ENCODE measurements at places on chromosomes 16 and 17.

GRCh38 chr16:86634292-86634691 lies 55.9 kb downstream of the FOXL1 start:
- DNase-seq: no peak

- no peak for DNase-seq
These were observed 37.6 kb downstream of the ZNF750 start for GRCh38 chr17:82802075-82802780.

GRCh38 chr17:30113213-30113612 lies 3.4 kb upstream of the NSRP1 start:
- no peak for DNase-seq

GRCh38 chr17:7476494-7476893 lies 2.9 kb downstream of the ZBTB4 start:
- DNase-seq: no peak

DNA sequence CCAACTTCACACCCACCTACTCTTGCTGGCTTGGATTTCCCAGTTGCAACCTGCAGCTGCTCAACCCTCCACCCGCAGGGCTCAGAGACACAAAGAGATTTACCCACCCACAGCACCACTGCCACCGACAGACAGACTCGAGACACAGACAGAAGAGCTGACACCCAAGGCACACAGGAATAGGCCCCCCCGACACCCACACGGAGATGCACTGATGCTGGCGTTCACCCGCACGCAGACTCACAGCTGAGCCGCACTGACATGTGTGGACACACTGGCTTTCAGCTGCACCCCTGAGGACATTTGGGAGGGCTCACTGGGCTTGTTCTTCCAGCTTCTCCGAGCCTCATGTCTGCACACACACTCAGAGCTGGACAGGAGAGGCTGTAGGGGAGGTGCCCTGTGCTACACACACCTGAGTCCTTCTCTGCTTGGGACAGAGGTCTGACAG lies 8.2 kb downstream of the STX1B start:
- DNase-seq: no peak

- DNase-seq: no peak
These were observed 13.5 kb downstream of the RGS11 start for GRCh38 chr16:262121-262745.

- DNase-seq: no peak
These were observed 14.7 kb downstream of the TMEM11 start for GRCh38 chr17:21199311-21199710.

DNA sequence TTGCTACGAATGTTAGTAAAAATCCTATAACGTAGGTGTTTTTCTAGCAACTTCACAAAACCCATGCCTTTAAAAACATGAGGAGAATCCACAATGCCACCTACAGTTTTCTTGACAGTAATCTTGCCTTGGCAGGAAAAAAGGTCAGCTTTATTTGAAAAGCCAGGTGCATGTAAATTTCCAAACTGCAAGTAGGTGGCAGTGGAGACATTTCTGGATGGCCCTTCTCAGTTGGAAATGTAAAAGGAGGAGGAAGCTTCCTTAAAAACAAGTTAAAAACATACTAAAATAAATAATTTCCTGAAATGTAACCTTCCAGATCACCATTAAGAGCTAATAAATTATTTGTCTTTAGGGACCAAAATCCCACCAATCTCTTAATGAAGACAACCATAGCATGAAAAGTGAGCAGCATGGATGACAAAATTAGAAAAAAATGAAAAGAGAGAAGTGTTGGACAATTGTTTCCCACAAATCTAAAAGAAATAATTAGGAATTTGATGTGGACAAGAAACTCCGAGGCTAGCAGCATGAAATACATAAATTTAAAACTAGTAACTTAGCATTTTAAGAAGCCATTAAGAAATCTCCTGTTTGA lies 152.2 kb downstream of the SNX11 start:
- peak; percentile 21 for DNase-seq

DNA sequence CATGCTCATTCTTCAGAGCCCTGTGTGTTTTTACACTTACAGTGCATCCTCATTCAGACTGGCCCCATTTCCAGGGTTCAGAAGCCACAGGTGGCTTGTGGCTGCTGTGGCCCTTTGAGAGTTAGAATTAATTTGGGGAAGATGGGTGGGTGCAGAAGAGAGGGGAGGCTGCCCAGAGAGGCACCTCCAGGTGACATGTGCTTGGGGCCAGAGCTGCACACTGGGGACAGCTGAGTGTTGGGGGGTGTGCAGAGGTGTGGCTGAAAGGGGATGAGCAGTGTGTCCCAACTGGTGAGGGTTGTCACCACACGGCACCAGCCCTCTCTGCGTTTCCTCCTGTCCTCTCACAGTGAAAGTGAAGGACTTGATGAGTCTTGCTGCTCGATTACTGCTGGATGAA lies 6.9 kb upstream of the EIF1 start:
- DNase-seq: no peak

- no peak for DNase-seq
These were observed 983.9 kb upstream of the EEF2KMT start for GRCh38 chr16:6081320-6081976.

DNA sequence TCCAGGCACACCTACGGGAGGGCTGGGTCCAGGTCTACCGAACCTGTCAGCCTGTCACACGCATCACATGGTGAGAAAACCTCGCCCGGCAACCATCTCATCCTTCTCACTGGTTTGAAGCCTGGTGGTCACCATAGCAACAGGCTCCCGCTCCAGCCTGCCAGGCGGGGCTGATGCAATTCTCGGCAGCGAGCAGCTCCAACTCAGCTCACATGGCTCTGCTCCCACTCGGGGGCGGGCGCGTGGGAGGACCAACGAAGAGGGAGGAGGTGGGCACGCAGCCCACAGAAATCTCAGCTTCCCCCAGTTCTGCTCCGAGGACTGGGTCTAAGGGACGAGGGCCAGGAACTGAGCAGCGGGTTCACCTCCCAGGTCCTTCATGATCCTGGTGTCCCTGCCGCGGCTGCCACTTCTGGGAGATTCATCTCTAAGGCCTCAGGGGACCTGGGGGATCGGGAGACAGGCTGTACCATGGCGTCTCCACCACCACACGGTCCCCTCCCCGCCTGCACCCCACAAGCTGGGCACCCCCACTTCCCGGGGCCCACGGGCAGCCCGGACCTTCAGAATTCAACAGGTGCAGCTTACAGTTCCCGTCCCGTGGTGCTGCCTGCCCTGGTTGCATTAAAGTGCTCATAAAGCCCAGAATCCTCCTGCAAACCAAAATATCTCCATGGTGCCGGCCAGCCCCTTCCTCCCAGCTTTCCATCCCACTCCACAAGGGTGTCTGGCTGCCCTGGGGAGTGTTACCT lies 25.8 kb downstream of the ABR start:
- DNase-seq: peak; percentile 88

DNA sequence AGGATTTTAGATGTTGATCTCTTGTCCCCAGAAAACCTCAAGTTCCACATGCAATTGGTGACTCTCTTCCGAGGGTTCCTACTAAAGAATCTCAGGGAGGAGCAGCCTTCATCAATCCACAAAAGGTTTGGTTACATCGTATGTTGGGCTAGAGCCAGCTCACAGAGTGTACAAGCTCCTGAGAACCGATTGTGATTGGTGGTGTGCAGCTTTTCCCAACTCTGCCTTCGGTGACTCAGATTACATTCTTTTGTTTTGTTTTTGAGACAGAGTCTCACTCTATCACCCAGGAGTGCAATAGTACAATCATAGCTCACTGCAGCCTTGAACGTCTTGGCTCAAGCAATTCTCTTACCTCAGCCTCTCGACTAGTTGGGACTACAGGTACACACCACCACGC lies 172.4 kb downstream of the PMP22 start:
- DNase-seq: no peak

GRCh38 chr17:82623707-82624106 lies 24.5 kb downstream of the WDR45B start:
- no peak for DNase-seq

GRCh38 chr17:8029121-8029520 lies 9.7 kb upstream of the ALOX15B start:
- no peak for DNase-seq

DNA sequence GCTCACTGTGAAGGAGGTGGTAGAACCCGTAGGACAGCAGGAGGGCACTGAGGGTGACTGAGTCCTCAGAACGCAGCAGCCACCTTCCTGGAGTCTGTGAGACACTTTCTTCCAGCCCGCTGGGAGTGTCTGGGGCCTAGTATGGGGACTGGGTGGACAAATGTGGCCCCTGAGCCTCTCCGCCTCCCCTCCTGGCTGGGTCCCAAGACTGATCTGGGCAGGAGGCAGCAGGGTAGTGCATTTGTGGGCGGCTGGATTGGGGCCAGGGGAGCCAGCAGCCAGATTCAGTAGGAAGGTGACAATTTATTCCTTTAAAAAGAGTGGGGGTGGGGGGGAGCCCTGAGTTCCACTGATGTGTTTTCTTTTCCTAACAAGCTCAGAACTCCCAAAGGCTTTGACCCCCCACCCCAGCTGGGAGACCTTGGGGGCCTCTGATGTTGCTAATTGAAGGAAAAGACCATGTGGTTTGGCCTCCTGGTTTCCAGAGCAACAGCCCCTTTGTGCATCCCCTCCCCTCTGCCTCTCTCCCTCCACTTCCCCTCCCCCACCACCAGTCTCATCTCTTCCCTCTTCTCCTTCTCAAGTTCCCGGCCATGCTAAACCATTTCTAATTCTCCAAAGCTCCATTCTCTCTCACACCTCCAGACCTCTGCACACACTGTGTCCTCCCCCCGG lies 4.4 kb downstream of the CLEC19A start:
- DNase-seq: no peak

DNA sequence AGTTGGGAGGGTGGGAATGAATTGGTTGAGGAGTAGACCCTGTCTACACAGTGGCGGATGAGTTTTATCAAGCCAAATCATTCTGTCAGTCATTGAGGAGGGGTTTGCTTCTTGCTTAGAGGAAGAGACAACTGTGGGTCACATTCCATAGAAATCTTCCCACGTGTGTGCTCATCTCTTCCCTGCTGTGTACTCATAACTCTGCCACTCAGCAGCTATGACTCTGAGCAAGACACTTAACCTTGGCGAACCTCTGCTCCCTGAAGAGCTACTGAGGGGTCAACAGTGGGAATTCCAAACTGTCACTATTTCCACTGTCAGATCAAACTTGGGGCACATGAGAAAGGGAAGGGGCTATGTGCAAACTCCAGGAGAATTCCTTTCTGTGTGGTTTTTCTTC lies 72.6 kb upstream of the COX10 start:
- no peak for DNase-seq

- DNase-seq: no peak
These were observed 27.6 kb upstream of the PITPNA start for GRCh38 chr17:1590029-1590746.

DNA sequence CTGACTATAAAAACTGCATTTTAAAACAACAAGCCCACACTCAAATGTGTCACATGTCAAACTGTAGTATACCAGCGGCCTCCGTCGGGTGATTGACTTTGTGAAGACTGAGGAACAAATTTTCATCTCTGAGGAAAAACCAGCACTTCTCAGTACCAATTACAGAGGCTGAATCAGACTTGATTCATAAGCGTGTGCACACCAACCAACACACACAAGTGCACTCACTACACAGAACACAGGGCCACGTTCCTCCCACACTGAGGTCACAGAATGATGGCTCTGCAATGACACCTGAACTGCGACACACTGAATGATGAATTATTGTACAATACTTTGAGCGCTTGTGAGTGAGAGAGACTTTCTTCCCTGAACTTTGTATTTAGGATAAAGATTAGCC lies 29.6 kb downstream of the XPO6 start:
- DNase-seq: no peak

DNA sequence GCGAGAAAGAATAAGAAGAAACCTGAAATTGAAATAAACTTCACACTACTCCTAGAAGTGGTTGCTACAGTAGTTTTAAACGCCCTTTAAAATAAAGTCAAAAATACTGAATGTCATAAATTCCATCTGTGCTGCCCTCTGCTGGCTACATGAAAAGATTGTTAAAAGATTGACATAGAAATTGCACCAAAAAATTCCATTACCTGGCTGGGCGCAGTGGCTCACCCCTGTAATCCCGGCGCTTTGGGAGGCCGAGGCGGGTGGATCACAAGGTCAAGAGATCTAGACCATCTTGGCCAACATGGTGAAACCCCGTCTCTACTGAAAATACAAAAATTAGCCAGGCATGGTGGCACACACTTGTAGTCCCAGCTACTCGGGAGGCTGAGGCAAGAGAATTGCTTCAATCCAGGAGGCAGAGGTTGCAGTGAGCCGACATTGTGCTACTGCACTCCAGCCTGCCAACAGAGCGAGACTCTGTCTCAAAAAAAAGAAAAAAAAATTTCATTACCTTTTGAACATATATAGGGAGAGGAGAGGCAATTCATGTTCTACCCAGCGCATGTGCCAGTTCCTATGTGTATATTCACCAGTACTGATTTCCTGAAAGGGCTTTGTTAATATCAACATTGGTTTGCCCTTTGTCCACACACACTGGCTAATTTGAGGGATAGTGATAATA lies 36.5 kb downstream of the CYTH1 start:
- peak; percentile 6 for DNase-seq

DNA sequence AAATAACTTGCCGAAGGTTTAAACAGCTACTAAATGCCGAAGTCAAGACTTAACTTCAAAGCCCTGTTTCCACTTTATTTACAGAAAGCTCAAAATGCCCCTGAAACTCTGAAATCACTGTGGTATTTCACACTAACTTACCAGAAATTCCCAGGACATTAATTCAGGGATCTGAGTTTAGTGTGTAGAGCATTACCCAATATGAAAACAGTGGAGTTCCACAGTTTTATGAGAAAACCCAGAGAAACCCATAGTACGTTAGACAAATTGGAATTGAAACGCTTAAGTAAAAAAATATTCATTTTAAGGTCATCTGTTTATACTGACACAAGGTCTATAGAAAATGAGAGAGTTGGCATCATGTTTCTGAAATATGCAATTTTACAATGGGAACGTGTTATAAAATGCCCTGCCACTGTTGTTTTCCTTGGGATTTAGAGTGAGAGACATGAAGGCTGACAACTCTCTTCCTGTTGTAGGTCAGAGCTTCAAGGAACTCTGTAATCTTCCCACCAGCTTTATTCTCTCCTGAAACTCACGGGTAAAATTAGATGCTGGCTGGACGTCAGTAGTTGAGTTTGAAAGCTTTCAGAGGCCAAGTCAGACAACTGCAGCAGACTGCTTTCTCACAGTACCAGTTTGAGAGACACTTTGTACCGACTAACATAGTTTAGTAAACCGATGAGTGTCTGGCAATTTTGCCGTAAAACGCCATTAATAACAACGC lies 139.4 kb upstream of the TBX2 start:
- DNase-seq: no peak
